ENCODE measurements at places on chromosomes 4 and X.
A peak's percentile ranks its signal among the peaks of the same experiment; 100 is the strongest.

DNA sequence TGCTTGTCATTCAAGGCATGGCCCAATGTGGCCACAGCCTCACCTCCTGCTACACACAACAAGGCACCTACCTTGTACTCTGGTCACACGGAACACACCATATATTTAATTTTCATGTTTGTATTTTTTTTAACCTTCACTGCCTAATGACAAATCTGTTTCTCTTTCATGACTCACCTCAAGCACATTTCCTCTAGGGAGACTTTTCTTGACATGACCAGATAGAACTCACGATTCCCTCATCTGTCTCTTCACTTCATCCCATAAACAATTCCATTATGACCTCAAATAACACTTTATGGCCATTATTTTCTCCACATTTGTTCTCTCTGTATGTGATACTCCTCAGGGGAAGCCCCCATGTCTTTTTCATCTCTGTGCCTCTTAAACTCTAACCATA is 11.1 kb downstream of the DRP2 start:
- no peak for DNase-seq

GRCh38 chrX:11589641-11590040 is 76.1 kb downstream of the ARHGAP6 start:
- no peak for DNase-seq

DNA sequence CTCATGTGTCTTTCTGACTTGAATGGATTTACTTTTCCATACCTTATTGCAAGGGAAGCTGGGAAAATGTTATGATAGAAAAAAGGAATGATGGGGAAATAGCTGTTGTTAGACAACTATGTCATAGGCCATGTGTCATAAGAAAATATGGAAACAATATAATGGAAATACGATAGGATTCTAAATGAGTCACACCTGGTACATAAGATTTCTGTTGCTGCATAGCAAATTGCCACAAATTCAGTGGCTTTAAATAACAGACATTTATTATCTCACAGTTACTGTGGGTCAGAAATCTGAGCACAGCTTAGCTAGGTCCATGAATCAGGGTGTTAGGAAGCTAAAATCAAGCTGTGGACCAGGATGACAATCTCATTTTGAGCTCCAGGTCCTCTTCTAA is 44.6 kb upstream of the ANKRD50 start:
- DNase-seq = no peak

GRCh38 chr4:189785257-189785656 is 155.4 kb upstream of the FRG1 start:
- no peak for DNase-seq

DNA sequence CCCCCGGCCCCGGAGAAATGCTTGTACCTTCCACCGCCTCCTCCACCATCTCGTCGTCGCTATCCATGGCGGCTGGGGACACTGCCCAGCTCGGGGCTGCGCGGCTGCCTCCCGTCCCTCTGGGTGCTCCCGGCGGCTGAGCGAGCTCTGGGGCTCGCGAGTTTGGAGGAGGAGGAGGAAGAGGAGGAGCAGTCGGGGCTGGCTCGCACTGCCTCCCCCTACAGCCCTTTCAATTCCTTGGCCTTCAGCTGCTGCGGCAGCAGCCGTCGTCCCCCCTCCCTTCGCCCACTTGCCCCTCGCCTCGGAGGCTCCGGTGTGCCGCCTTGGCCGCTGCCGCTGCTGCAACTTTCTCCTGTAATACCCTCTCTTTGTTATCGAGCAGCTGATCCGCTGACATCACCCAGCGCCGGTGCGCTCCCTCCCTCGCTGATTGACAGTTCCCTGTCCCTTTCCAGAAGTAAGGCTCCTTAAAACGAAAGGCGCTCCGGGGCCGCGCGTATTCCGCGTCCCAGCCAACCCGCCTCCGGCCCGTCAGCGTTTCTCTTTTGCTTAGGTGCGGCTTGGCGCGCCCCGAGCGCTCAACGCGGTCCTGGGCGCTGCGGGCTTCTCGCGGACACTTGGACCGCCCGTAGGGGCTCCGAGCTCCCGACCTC is at the start of gene SETD7:
SETD7 (minus strand) TSS at position 149 of the 653 bp plus-strand sequence; CDS start at position 67, 82 bp downstream.
- peak; percentile 68 for DNase-seq

GRCh38 chr4:188400451-188400850 is 261.2 kb downstream of the TRIML1 start:
- DNase-seq = no peak

Data from CD4-positive, alpha-beta T cell treated with Interleukin-1 beta for 1 hour (primary cell).